Activated T-cell treated with anti-CD3 and anti-CD28 coated beads for 24 hours (primary cell): ENCODE measurements at places on chromosomes 6 and 20.

GRCh38 chr20:50724851-50725723 is 6.3 kb upstream of the PARD6B start:
- peak; percentile 78 for DNase-seq

DNA sequence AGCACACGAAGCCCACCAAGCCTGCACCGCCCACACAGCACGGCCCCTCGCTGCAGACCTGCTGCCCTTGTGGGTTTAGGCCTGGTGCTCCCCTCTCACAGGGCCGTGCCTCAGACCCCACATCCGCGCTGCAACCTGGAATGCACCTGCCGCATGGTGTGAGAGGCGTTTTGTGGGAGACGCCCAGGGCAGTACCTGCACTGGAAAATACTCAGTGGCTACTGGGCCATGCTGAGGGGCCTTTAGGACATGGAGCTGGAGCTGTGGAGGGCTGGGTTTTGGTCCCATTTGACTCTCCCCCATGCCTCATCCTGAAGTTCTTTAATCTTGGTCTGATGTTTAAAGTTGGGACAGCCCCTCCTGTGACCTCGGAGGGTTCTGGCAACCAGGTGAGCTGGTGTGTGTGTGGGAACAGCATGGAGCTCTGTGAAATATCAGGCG is 116.3 kb downstream of the ERMARD start:
- no peak for DNase-seq

GRCh38 chr20:52924411-52925271 is 47.5 kb upstream of the TSHZ2 start:
- no peak for DNase-seq

DNA sequence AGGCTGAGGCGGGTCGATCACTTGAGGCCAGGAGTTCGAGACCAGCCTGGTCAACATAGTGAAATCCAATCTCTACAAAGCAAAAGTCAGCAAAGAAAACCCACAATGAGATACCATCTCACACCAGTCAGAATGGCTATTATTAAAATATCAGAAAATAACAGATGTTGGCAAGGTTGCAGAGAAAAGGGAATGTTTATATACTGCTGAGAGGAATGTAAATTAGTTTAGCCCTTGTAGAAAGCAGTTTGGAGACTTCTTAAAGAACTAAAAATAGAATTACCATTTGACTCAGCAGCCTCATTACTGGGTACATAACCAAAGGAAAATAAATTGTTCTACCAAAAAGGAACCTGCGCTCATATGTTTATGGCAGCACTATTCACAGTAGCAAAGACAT is 16.7 kb upstream of the GCM1 start:
- no peak for DNase-seq

DNA sequence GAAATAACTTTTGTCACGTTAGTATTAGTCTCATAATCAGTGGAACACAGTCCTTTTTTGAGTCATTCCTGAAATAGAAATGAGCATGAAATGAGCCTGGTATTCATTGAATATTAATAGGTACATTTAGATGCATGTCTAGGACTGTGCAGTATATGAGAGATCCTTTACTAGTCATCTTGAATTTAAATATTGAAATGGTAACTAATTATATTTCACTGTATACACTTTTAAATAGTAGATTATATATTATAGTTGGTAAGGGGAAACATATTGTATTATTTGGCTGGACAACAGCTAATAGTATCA is 59.4 kb downstream of the RSPO3 start:
- DNase-seq, result no peak

DNA sequence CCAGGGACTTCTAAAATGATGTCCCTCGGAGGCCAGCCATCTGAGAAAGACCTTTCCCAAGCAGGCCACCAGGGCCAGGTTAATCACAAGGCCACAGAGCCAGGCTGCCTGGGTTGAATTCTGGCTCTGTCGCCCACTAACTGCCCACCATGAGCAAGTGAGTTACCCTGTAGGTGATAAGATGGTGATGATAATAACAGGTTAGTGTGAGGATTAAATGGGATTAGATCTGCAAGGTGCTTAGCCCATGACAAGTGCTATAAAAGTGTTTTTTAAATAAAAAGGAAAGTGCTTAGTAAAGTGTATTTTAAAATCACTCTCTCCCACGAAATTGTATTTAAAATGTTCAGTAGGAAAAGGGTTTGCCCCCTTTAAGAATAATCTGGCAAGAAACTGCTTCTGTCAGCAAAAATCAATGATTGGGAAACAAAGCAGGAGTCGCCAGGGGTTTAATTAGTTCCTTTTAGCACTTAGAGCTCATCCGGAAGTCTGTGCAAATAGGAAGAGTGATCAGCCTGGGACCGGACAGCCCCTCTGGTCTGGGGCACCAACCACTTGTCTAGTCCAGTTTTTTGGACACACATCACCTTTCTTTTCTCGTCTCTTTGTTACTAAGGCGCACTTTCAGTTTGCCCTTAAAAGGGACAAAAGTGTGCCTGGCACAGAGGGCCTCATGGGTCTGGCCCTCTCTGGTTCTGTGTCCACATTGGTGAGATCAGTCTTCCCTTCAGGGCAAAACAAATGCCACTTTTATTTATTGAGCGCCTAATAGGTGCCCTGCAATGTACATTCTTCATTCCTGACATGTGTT is 150.4 kb downstream of the GRM4 start:
- DNase-seq, result no peak

DNA sequence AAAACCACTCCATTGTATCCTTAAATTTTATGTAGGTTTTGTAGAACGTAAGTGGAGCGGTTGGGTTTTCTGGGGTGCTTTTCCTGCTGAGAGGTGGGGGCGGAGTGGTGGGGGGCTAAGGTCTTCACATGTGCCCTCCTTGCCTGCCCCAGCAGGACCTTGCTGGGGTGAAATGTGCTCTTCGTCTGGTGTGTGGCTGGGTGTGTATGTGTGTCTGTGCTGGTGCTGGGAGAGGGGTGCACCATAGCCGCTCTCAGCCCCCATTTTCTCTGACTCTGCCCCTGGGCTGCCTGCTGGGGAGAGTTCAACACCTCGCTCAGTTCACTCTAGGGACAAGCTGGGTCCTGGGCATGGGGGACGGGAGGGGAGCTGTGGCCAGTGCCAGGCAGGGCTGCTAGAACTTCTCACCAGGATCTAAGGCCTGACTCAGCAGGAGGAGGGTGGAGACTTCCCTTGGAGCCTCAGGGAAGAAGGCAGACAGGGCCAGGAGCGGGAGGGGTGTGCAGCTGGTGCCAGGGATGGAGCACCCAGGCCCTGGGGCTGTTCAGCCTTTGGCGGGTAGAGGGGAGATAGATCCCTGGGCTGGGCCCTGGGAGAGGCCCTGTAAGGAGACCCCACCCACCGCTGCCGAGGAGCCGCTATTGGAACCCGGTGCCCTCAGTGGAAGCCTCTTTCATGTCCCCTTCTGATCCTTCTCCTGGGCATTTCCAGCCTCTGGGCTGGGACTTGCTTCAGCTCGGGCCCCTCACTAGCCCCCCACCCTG is 4.8 kb downstream of the SOX18 start:
- DNase-seq, result no peak

DNA sequence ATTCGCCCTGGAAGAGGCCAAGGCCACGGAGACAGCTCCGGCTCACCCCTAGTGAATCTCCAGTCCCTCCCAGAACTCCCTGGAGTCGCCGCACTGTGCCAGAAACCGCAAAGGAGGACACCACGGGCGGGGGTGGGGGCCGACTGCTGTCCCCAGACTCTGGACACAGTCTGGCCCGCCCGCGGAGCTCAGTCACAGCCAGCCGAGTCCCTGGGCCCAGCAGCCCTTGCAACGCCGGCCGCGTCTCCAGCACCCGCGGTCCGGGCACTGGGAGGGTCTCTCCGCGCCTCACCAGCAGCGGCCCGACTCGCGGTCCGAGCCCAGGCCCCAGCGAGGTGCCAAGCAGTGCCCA is 518 bp downstream of the PEX6 start:
- DNase-seq, result no peak

DNA sequence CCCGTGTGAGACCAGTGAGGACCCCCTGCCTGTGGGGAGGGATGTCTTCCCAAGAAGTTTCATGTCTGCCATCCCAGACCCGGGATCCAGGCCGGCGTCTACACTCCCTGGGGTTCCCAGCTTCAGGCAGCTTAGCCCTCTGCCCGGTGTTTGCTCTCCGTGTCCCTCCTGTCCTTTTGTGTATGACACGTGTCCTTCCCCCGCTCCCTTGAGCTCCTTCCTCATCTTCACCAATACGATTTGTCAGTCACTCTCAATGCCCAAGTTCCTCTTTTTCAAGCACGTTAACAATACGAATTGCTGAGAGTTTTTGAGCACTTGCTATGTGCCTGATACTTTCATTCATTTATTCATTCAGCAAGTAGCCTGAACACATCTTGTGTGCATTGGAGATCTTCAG is 115.6 kb upstream of the PTPN1 start:
- DNase-seq, result no peak

GRCh38 chr6:104123227-104123626 is 736.5 kb downstream of the HACE1 start:
- no peak for DNase-seq

GRCh38 chr6:42452171-42453030 is 675 bp upstream of the TRERF1 start:
- peak; percentile 36 for DNase-seq

DNA sequence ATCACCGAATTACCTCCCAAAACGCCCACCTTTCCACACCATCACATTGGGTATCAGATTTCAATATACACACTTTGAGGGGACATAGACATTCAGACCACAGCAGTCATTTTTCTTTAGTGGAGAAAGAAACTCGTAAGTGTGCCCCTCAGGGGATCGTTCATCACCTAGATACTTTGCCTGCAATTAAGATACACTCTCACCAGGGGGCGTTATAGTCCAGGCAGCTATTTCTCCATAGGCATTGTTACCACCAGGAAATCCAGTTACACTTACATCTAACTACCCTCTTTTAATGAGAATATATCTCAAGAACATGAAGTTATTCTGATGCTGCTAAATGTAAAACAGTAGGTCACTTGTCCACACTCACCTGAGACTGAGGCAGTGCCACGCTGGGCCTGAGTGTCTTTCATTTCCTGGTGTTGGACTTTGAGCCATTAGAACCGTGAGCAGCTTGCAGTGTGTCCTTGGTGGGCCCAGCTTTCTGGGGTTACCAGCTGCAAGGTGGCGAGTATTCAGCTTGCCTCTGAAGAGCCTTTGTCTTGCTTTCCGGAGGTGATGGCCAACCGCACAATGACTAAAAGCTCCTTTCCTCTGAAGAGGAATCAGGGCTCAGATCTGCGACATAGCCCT is 35.1 kb upstream of the UNC93A start:
- DNase-seq, result no peak

DNA sequence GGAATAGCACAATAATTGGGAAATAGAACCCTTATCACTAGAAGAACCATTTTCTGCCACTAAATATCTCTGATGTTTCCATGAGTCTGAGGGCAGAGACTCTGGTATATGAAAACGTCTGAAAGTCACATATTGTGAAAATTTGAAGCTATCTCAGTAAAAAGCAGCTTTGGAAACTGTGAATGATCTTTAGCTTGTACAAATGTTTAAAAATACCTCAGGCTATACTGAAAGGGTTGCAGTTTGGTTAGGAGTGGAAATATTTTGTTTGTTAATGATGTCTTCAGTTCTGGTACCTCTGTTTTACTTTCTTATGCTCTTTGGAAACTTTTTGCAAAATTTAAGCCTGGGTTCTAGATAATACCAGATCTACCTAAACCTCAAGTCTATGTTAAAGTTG is 135.0 kb downstream of the SLC16A10 start:
- no peak for DNase-seq

- DNase-seq, result no peak
Observed at GRCh38 chr6:53680489-53680888, 14.9 kb upstream of the KLHL31 start.

DNA sequence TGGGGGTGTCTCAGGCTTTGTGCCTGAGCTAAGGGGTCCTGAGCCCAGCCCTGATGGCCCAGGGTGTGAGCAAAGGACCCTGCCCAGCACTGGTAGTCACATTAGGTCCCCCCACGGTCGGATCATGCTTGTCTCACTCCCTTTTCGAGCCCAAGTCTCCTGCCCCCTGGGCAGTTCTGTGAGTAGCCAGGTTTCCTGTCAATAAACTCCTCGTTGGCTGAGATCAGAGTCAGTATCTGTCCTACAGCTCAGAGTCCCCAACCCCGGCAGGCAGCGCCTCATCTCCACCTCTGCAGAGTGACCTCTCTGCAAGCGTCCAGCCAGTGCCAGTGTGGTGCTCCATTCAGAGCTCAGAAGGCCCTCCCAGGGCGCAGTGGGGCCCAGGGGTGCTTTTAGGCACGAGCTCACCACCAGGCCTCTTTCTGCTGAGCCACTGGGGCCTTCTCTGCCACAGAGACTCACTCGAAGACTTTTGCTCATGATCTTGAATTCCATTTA is 93.7 kb upstream of the PMEPA1 start:
- no peak for DNase-seq

DNA sequence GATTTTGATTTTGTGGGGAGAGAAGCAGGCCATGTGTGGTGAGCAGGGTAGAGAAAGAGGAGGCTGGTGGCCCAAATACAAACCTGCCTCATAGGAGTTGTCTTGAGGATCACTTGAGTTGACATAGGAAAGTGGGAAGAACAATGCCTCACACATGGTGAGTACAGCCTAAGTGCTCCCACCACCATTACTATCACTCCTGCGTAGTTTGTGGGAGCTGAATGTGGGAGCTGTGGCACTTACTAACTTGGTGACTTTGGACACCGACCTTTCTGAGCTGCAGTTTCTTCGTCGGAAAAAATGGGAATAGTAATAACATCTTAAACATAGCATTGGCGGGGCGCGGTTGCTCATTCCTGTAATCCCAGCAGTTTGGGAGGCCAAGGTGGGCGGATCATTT is 25.5 kb upstream of the SERINC3 start:
- no peak for DNase-seq

GRCh38 chr6:34049395-34050342 is 96.2 kb downstream of the GRM4 start:
- no peak for DNase-seq

DNA sequence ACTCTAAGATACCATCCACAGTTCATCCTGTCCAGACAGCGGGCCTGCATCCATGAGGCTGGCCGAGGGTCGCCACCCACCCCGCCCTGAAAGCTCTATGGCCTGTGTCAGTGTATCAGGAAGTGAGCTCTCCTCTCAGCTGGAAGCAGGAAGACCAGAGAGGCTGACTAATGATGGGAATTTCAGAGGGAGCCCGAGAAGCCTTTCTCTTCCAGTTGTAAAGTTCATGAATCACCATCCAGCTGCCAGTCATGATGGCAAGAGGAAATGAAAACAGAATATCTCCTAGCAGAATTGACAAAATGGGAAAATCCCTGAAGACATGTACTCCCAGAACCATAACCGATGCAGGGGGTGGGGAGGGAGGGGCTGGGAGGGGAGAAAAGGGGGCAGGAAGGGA is 109.6 kb upstream of the RPS6KA2 start:
- DNase-seq, result no peak

DNA sequence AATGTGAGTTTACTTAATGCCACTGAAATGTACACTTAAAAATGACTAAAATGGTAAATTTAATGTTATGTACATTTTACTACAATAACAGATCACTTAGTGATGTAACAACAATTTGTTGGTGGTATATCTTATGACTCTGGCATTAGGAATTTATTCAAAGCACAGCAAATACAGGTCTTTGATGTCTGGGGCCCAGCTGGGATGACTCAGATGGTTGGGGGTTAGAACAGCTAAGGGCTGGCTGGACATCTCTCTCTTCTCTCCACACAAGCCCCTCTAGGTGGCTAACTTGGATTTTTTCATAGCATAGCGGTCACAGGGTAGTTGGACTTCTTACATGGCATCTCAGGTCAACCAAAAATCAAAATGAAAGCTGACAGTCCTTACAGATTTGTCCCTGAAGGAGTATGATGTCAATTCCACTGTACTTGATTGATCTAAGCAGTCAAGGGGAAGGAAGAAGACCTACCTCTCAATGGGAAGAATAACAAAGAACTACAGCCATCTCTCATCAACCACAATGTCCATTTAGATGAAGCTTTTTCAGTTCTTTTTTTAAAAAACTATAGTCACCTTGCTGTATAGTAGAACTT is 37.5 kb upstream of the LCA5 start:
- no peak for DNase-seq
